ENCODE measurements at places on chromosomes 6 and 20. TPM values are rescaled to one million over a fixed set of nuclear protein-coding genes. Genes with fewer than 3 reads are reported as not detected.
A peak's percentile ranks its signal among the peaks of the same experiment; 100 is the strongest.

GRCh38 chr6:170288091-170288631, 2.7 kb downstream of the DLL1 start:
- DNase-seq, result no peak

NR2E1 gene
- total RNA-seq, result 6.1 TPM

DNA sequence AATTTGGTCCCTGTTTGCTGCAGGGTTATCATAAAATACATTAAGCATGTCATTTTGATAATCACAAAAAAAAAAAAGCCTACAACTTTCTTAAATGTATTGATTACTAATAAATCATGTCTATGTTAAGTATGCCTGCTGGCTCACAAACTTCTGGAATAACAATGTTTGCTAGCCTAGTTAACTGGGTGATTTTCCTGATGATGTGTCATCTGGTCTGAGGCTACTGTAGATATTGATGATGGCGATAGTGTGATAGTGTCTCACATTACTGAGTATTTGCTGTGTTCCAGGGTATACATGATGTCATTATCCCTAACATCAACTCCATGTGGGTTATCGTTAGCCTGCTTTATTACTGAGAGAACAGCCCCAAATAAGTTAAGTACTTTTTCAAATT, 86.2 kb upstream of the VSTM2L start:
- no peak for DNase-seq

MAFB gene
- 7.3 TPM for total RNA-seq

DNA sequence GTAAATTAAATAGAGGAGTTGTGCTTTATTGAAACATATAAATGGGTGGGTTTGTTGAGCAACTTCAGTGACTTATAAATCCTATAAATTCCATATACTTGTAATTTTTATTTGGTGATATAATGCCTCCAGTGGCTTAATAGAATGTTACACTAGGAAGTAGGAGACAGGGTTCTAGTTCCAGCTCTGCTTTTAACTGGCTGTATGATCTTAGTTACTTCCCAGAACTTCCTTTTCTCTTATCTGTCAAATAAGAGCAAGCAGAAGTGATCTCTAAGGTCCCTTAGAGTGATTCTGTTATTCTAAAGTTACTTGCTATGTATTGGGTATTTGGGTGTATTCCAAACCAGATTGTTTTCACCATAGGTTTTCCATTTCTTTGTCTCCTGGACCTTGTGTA, 10.2 kb downstream of the ZSCAN23 start:
- DNase-seq, result no peak

GRCh38 chr6:64160486-64160885, 524.9 kb downstream of the PHF3 start:
- DNase-seq, result no peak

MYBL2 gene
- 0.41 TPM for total RNA-seq

PI16 gene
- total RNA-seq, result under 0.01 TPM

DNA sequence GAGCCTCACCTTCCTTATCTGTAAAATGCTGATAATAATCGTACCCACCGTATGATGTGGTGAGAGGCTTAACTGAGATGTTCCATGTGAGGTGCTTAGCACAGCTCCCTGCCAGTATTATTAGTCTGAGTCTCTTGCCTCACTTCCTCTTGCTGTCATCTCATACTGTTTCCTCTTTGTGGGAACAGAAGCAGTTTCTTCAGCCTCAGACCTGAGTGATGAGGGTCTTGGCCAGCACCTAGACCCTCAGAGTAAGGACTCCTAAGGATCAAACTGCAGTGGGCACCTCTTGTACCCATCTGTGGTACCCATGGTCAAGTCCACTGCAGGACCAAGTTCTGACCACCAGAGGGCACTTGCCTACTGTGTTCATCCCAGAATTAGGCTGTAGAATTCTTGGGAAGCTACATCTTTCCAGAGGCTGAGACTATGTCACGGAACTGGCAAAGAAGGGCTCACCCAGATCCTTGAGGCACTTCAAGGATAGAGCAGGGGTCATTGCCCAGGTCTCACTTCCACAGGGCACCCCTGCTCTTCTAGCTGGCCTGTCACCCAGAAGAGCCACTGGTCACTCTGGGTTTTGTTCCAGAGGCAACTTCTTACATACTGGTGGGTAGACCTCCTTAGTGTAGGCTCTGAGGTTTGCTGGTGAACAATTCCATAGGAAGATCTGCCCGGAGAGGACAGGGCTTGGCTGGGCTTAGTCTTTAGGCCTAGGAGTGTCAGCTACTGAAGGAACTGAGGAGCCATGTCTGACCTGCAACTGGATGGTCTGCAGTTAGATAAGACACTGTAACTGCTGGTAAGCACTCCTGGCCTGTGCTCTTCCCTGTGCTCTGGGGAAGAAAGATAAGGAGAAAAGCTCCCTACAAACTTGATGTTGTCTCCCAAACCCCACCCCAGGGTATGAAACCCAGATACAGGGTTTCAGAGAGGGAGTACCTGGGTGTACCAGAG, 20.6 kb upstream of the SGK2 start:
- peak; percentile 45 for DNase-seq

RAB44 gene
- not detected for total RNA-seq

ANGPT4 gene
- total RNA-seq, result not detected

DNA sequence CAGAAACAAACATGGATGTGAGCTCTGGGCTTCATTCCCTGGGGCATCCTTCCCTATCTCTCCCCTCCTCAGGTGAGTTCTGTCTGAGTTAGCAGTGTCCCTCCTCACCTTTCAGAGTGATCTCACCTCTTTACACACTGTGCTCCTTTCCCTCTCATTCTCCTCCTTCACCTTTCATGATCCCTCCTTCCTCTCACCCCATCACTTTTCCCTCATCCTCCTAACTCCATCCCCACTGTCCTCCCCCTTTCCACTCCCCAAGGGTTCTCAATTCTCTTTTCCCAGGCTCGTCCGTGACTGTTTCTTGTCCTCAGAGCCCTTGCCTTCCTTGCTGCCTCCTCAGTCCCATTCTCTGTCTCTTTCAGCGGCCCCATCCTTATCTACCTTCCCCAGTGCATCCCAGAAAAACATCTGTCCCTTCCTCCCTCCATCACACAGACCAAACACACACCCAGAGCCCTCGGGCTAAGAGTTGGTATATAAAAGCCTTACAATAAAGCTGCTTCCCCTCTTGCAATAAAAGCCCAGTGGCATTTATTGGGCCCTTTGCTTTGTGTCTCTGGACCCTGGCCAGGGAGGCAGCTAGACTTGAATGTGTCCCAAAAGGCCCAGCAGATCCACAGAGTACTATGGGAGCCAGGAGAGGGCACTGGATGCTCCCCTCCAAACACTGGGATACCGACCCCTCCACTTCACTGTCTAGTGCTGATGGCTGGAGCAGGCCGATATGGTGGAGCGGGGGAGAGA, 1.9 kb downstream of the RNF39 start:
- DNase-seq, result no peak

DNA sequence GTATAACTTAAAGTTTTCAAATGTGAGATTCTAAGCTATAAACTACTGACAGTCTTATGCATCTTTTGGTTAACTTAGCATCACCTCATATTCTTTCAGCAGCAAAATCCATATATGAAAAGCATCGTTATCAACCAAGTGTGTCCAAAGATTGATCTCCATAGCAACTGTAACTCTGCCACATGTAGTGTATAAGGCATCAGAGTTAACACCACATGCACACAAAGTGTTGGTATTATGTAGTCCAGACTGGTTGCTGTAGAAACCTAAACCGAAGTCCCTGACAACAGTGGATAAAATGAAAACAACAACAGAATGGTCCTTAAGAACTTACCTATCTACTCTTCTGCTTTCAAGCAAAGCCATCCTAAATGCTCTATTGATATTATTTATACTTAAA, 39.6 kb downstream of the PDSS2 start:
- DNase-seq, result no peak

DNA sequence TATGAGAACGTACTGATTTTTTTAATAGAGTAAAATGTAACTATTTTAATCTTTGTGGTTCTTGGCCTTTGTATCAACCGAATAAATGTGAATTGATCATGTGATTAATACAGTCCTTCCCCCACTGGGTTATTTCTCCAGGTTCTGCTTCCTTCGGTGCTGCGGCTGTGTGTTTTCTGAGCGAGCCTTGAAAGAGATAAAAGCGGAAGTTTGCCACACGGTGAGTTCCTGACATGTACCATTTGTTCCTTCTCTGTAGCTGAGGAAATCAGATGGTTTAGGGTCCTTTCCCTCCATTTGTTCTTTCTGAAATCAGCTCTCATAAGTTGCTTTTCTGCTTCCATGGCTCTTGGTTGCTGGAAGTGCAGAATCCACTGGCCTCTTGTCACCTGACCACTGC, 15.5 kb downstream of the RTF2 start:
- DNase-seq, result no peak

DNA sequence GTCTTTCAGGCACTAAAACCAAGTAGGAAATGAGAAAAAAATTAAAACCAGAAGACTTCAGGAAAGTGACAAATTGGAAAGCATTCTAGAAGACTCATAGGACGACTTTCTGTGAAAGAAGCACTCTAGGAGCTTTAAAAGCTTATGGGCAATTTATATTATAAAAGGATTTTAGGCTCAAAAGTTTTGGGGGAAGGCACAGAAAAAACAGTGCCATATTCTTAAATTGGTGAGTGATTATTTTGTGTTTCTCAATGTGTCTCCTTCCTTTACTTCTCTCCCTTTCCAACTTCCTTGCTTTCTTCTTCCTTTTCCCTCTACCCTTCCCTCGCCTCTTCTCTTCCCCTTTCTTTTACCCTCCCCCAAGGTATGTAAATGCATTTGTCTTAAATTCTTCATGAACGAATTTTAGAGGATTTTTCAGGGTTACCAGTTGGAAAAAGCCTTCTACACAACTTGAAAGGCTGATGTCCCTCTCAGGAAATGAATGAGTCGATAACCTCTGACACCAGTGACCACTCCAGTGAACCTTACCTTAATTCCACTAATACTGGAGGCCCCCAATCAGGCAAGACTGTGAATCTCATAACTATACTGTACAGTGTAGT, 2.6 kb upstream of the LIN28B start:
- no peak for DNase-seq

GRCh38 chr6:47283993-47284392, 25.7 kb downstream of the TNFRSF21 start:
- no peak for DNase-seq

GRCh38 chr6:15996030-15996429, 132.9 kb upstream of the MYLIP start:
- no peak for DNase-seq

DNA sequence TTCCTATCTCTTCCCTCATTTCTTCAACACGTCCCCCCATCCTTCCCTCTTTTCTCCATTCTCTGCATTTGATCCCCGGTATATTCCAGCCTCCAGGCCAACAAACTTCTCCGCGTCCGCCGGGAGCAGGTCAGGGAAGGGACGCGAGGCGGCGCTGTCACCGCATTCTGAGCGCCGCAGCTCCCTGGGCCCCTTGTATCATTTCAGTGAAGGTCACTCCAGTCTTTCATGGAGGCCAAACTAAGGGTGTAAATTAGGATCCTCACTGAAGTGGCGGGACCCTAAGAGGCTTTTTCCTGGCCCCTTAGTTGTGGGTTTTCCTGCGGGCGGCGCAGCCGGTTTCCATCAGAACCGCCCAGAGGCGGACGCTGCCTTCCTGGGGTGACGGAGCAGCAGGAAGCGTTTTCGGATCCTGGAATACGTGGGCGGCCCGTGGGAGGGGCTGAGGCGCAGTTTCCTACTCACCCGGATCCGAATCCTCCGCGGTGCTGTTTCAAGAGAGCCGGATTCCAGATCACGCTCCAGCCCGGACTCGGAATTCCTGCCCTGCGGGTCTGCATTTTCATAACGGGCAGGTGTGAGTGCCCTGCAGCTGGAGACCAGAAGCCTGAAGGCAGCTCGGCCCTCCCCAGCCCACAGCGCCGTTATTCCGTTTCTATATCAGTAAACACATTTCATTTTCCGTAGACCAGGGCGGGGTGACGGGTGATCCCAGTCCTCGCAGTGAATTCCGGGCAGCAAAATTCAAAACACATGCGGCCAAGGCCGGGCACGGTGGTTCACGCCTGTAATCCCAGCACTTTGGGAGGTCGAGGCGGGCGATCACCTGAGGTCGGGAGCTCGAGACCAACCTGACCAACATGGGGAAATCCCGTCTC, 3.6 kb upstream of the MICA start:
- peak; percentile 58 for DNase-seq

GCNT2 gene
- total RNA-seq, result 19.2 TPM

HNF4A gene
- total RNA-seq, result not detected

IGF2R gene
- 20.8 TPM for total RNA-seq

DAAM2 gene
- 5.3 TPM for total RNA-seq

- DNase-seq, result no peak
Measured at GRCh38 chr6:73030257-73030656, 195.0 kb downstream of the KHDC1L start.

GRCh38 chr6:129342243-129342642, 367.7 kb downstream of the ARHGAP18 start:
- DNase-seq, result no peak

CCN6 gene
- total RNA-seq, result not detected

- DNase-seq, result no peak
Measured at GRCh38 chr20:12566596-12566995, 442.2 kb upstream of the SPTLC3 start.

AHI1 gene
- 42.8 TPM for total RNA-seq

DNA sequence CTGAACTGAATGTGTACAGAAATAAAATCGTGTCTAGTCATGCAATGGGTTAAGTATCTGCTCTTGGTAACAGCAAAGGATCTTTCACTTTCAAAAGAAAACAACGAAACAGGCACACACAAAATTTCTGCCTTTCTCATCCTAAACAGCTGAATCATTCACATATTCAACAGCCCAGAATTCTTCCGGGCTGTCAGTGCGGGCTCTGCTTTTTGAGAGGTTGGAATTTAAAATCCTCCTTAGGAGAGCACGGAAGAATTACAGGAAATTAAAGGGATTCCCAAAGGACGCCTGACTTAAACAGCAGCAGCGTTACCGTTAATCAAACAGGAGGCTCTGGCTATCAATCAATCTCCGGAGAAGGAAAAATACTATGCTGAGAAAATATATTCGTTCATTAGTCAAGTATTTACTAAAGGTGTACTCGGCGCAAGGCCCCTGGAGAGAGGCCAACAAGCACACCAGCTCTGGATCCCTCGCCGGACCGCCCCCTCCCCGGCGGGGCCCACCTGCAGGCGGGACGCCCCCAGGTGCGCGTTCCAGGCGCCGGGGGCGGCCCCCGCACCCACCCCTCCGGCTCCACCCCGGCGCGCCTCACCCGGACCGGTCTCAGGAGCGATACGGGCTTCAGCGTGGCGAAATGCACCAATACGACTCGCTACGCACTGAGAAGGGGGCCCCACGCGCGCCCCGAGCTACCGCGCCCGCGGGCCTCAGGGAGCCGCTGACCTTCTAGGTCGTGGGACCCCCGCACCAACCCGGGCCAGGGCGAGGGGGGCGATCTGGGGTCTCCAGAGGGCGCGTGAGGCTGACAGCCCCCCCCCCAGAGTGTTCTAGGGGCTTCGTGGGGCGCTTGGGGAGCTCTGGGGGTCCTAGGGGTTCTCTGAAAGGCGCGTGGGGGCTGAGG, 1.0 kb downstream of the NAPB start:
- DNase-seq, result peak; percentile 35

DNA sequence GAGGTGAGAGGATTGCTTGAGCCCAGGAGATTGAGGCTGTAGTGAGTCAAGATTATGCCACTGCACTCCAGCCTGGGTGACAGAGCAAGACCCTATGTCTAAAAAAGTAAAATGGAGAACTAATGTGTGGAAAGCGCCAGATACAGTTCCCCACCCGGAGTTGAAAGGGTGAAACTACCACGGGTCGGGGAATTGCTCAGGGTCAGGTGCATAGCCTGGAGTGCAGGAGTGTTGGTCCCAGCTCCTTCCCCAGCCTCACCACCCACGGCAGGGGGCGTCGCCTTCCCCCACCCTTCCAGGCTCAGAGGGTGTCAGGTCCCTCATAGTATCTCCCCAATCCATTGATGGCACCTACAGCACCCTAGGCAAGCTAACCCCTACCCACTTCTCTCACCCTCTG, 26.1 kb downstream of the C20orf203 start:
- DNase-seq, result no peak

GRCh38 chr6:134029495-134030455, 22.6 kb downstream of the SLC2A12 start:
- no peak for DNase-seq

All from frontal cortex (tissue), 4 donors.